ENCODE measurements at places on chromosomes 6 and 20. TPM values are rescaled to one million over a fixed set of nuclear protein-coding genes. Genes with fewer than 3 reads are reported as not detected.
A peak's percentile ranks its signal among the peaks of the same experiment; 100 is the strongest.

DNA sequence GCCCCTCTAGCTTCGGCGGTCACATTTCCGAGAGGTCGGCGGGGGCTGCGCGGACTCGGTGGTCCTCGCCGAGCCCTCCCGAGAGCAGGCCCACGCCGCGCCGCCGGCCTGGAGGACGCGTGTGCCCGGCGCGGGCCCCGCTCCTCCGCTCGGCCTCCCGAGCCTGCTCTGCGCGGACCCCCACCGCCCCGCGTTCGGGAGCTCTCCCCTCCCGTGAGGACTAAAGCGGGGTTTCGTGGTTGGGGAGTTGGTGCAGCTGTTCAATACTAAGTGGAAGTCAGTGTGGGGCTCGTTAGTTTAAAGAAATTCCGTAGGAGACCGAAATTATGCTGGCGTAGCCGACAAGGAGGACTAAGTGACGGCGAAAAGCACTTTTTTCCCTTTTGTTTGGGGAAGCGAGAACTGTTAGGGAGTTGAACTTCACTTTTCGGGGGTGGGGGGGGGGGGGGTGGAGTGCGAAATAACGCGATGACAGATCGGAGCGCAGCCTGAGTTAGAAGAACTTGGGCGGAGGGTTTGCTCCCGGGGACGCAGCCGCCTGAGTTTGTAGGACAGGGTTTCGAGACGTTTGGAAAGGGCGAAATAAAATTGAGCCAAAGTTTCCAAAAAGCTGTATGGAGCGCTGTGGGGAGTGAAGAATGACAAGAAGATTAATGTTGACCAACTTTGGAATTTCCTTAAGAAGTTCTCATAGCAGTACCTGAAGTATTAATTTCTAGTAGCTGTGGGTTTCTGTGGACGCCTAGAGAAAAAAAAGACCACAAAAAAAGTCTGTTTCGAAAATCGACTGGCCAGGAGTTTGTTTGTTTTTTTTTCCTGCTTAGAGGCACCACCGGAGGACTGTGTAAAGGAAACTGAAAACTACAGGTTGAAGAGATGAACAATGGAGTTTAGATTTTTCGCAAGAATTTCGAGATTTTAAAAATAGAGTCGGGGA is 1.4 kb downstream of the QKI start:
- peak; percentile 53 for DNase-seq
- H3K36me3 ChIP-seq, result no peaks in the 10 kb centered on the region
- peak overlapping the region; percentile 90 for H3K27ac ChIP-seq
- peak overlapping the region; percentile 97 for H3K4me3 ChIP-seq

Gene PPP1R3G
- total RNA-seq, result 0.56 TPM

Gene ZNF334
- 4.8 TPM for total RNA-seq

Gene CAGE1
- total RNA-seq, result 0.15 TPM

DNA sequence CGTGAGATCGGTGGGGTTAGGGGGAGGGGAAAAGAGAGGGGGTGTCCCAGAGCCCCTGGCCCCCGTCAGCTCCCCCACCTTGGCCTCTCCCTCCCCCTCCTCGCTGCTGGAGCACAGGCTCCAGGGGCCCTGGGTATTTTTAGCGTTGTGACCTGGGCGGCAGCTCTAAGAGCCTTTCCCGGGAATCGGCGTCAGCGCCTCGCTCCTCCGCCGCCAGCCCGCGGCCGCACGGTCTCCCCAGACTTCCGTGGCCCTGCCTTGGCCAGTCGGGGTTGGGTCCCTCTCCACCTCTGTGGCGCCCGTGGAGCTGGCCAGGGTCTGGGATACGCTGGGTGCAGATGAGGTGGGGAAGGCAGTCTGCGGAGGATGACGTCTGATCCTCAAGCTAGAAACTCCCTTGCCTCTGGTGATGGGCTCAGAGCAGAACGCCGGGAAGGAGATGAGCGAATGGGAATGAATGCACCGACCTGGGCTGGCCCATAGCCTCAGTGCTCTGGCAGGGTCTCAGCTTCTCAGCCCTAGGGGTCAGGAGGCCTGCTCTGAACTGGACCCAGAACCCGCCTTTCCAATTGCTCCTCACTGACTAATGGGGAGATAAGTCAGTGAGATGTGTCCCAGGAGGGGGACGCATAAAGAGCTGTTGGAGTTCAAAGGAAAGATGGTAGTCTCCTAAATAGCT is 883 bp upstream of the DBNDD2 start:
- peaks cover 25% of the 10 kb centered on the region for H3K4me1 ChIP-seq
- H3K36me3 ChIP-seq, result no peaks in the 10 kb centered on the region
- peaks cover 5% of the 10 kb centered on the region for H3K27me3 ChIP-seq
- no peak for DNase-seq

GRCh38 chr6:46136831-46137230 is 7.0 kb downstream of the ENPP4 start:
- H3K36me3 ChIP-seq, result no peaks in the 10 kb centered on the region
- H3K27me3 ChIP-seq, result no peaks in the 10 kb centered on the region
- no peak overlapping the region for H3K4me3 ChIP-seq
- no peaks in the 10 kb centered on the region for H3K4me1 ChIP-seq
- H3K27ac ChIP-seq, result no peak overlapping the region

DNA sequence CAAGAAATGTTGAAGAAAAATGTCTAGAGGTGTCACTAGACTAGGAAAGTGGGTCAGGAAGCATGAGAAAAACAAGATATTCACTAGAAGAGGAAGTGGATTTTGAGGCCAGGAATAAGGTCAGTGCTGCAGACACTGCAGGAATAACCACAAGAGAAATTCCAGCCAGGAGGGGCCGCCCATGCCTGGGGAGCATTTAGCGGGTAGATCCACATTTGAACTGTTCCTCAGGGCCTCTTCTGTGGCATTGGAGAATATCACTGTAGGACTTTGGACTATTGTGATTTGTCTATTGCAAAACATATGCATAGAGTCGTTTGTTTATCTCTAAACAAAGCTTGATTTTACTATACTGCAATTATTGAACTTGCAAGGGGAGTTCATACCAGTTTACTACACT is 49.6 kb upstream of the CCDC28A start:
- H3K27ac ChIP-seq, result no peak overlapping the region
- peaks cover 27% of the 10 kb centered on the region for H3K4me1 ChIP-seq
- DNase-seq, result peak; percentile 53

DNA sequence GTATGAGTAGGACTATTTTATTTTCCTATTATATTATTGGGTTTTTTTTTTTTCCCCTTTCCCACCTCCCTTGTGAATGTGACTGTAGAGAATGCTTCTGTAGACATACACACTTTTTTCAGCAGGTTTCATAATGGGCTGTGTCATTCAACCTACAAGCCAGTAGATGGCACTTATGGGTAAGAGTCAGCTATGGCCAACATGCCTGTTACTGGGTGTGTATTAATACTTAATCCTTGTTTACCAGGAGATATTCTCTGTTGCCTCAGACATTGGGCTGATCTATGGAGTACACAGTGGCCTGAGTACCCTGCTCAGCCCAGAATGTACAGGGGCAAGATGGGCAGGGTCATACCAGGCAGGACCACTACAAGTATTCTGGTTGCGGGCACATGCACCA is 382.5 kb downstream of the EPHA7 start:
- H3K36me3 ChIP-seq, result no peaks in the 10 kb centered on the region
- H3K27me3 ChIP-seq, result no peaks in the 10 kb centered on the region
- peak; percentile 4 for DNase-seq
- H3K4me1 ChIP-seq, result no peaks in the 10 kb centered on the region
- H3K4me3 ChIP-seq, result no peak overlapping the region

Gene PRKN
- 0.31 TPM for total RNA-seq

GRCh38 chr20:57922706-57923105 is 212.9 kb upstream of the PMEPA1 start:
- H3K4me3 ChIP-seq, result no peak overlapping the region
- H3K27me3 ChIP-seq, result 0 out of 2 replicates have a peak, but pooled peaks cover 3% of the 10 kb centered on the region
- no peaks in the 10 kb centered on the region for H3K36me3 ChIP-seq
- no peak for DNase-seq

GRCh38 chr6:163627274-163628062 is 212.9 kb downstream of the QKI start:
- no peaks in the 10 kb centered on the region for H3K27me3 ChIP-seq
- no peak overlapping the region for H3K27ac ChIP-seq
- no peak overlapping the region for H3K4me3 ChIP-seq
- no peaks in the 10 kb centered on the region for H3K4me1 ChIP-seq
- no peaks in the 10 kb centered on the region for H3K36me3 ChIP-seq

DNA sequence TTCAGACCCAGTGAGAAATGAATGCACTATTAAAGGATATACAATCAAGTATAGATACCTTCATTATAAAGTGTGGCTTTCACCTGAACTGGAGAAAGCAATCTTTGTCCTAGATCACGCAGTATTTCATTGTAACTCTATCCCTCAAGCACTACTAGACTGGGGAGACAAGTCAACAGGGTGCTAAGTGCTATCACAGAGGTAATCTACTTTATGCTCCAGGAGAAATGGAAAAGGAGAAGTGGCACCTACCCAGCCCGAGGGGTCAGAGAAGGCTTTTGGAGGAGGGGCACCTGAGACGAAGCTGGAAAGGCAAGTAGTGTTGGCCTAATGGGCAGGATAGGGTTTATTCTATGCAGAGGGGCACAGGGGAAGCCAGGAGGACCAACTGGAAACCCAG is 17.1 kb downstream of the ZHX3 start:
- no peak for DNase-seq
- no peak overlapping the region for H3K4me3 ChIP-seq
- no peaks in the 10 kb centered on the region for H3K36me3 ChIP-seq
- H3K27ac ChIP-seq, result no peak overlapping the region
- H3K27me3 ChIP-seq, result no peaks in the 10 kb centered on the region

Gene ZC3H12D
- 2.7 TPM for total RNA-seq

DNA sequence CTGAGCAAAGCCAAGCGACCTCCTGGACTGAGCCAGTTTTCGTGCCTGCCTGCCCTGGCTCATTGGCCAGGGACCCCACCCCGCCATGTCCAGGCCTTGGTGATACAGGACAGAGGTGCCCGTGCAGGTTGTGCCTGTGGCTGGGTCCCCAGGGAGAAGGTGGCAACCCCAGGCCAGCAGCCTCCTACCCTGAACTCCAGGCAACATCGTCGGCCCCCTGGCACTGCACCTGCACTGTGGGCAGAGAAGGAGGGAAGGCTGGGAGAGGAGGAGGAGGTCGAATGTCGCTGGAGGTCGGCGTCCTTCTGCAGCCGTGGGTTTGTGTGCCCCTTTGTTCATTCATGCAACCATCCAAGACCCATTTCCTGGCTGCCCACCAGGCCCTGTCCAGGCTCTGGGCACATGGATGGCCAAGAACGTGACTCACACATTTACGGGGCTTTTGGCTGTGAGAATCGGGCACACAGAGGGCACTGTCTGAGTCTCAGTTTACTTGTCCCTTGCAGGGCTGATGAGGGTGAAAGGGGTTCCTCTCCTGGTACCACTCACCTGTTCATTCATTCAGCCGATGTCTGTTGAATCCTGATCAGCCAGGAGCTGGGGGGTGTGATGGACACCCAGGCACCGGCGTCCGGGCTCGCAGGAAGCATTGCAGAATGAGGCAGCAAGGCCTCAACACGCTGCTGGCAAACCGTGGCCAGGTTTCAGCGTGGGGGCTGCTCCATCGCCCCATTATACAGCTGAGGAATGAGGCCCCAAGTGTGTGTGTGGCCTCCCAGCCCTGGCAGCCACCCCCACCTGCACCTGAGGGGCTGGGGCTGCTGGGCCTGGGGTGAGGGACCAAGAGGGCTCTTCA is 2.3 kb upstream of the RBBP8NL start:
- DNase-seq, result no peak
- H3K36me3 ChIP-seq, result no peaks in the 10 kb centered on the region
- H3K4me3 ChIP-seq, result no peak overlapping the region
- no peak overlapping the region for H3K27ac ChIP-seq
- peaks cover 43% of the 10 kb centered on the region for H3K4me1 ChIP-seq
- peaks cover 94% of the 10 kb centered on the region for H3K27me3 ChIP-seq

DNA sequence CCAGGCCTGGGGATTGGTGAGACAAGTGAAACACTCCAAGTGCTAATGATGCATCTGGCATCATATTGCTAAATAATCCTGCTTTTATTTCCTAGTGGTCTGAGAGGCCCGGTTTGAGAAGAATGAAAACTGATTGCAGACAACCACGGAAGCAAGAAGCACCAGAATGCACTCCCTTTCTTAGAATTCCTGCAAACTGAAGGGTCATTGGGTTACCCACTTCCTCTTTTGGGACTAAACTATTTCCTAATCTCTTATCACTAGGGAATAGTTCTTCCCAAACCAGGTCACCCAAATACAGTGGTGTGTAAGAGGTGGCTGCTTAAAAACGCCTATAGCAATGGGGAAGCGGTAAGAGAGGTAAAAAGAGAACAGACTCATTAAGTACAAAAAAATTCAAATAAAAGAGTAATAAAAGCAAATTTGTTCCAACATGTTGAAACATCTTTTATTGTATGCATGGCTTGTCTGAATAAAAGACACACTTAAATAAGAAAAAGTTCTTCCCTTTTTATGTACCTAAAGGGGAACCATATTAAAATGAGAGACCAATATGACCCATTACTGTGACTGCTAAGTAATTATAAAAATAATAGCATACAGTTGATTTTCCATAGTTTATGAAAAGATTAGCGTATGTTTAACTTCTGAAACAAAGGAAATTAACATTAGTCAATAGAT is 125.8 kb downstream of the MYB start:
- H3K4me3 ChIP-seq, result no peak overlapping the region
- H3K4me1 ChIP-seq, result no peaks in the 10 kb centered on the region
- H3K36me3 ChIP-seq, result no peaks in the 10 kb centered on the region
- no peaks in the 10 kb centered on the region for H3K27me3 ChIP-seq

DNA sequence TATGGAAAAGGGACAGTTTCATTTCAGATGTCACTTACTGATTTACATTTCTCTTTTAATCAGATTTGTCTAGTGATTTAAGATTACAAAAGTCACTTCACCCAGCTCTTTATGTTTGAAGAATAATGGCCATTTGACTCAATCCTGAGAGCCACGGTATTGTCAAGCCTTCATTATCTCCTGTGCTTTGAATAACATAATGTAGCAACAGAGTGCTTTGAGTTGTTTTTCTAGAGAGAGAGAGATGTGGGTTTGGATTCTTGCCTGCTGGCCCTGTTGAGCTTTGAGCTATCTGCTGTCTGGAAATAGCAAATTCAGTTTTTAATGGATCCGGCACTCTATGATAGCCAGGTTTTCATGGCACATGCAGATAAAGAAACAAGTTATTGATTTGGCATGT is 478.4 kb upstream of the SOX4 start:
- no peak overlapping the region for H3K4me3 ChIP-seq
- peak; percentile 18 for DNase-seq

- no peak for DNase-seq
- H3K27ac ChIP-seq, result no peak overlapping the region
- peaks cover 17% of the 10 kb centered on the region for H3K27me3 ChIP-seq
- no peaks in the 10 kb centered on the region for H3K36me3 ChIP-seq
Observed at GRCh38 chr6:44037847-44038542, 89.3 kb downstream of the MRPL14 start.

DNA sequence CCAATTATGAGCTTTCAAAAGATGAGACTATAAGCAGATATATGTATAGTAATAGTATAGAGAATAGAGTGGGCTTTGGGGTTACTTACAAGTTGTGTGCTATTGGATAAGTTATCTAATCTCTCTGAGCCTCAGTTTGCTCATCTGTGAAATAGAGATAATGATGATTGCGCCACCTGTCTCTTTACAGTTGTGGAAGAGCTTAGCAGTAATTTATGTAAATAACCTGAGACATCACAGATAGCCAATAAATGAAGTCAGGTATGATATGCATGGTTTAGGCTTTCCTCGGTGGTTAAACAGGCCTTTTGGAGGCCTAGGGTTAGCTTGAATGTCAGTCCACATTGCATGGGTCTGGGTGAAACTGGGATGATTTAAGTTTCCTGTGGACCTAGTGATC is 29.8 kb upstream of the SCUBE3 start:
- H3K4me3 ChIP-seq, result no peak overlapping the region
- peaks cover 2% of the 10 kb centered on the region for H3K27me3 ChIP-seq
- peaks cover 32% of the 10 kb centered on the region for H3K4me1 ChIP-seq
- H3K36me3 ChIP-seq, result no peaks in the 10 kb centered on the region
- no peak overlapping the region for H3K27ac ChIP-seq
- DNase-seq, result no peak

Gene MUC22
- total RNA-seq, result not detected

Gene MPIG6B
- total RNA-seq, result not detected

Gene EPPIN
- total RNA-seq, result not detected
